ENCODE measurements at places on chromosomes 16 and 17.

DNA sequence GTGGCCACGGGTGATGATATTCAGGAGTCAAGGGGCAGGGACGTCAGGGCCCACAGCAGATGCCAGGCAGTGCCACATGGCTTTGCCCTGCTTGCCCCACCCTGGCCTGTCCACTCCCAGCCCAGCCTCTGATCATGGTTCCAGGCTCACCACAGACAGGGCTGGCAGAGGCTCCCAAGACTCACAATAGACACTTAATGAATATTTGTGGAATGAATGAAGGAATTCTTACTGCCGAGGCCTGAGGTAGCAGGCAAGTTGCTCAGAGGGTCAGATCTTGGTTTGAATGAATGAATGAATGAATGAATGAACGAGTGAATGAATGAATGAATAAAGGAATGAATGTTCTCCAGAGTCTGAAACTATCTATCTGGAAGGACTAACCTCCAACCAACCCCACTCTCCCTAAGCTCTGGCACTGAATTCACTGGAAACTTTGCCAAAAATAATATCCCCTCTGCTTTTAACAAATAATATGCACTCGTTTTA lies 60.9 kb downstream of the RAI1 start:
- DNase-seq: no peak

DNA sequence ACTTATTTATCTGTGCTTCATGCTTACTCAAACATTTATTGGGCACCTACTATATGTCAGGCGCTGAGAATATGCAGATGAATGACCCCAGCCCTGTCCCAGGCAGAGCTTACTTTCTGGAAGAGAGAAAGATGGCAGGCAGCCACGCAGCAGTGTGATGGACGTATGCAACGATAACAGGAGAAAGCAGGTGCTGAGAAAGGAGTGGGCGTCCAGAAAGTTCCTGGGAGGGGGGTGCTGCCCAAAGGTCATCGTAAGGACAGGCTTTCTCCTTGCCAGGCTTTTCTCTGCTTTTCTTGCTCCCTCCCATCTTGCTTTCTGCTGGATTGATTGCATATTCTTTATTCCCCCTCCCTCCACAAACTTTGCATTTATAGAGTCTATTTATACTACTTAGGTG lies 124.5 kb downstream of the GAS7 start:
- no peak for DNase-seq

DNA sequence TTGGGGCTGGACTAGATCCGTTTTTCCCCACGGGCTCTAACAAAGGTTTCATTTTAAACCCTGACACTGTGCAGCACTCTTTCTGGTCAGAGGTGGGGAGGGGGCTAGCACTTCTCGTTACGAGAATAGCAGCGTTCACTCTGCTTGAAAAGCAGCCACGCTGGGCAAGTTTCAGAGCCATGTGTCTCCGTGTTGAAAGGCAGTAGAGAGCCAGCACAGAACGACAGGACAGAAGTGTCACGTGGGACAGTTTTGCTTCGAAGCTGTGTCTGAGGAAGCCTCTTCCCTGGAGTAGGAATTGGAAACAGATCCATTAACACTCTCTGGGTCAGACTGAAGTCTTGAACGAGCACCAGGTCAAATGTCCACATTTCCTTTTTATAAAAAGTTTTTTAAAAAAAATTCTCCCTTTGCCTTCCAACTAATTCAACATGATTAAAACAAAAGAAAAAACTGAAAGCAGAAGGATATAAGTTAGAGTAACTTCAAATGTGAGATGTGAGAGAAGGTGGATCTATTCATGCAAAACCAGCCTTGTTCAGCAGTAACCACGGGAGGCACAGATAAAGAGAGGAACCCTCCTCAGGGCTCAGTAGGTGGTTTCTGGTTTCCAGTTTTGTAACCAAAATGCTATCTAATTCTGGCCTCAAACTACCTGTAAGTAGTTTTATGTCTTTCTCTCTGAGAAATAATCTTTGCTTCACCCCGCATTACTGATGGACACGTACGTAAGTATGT lies 65.0 kb downstream of the SMG6 start:
- DNase-seq: no peak

DNA sequence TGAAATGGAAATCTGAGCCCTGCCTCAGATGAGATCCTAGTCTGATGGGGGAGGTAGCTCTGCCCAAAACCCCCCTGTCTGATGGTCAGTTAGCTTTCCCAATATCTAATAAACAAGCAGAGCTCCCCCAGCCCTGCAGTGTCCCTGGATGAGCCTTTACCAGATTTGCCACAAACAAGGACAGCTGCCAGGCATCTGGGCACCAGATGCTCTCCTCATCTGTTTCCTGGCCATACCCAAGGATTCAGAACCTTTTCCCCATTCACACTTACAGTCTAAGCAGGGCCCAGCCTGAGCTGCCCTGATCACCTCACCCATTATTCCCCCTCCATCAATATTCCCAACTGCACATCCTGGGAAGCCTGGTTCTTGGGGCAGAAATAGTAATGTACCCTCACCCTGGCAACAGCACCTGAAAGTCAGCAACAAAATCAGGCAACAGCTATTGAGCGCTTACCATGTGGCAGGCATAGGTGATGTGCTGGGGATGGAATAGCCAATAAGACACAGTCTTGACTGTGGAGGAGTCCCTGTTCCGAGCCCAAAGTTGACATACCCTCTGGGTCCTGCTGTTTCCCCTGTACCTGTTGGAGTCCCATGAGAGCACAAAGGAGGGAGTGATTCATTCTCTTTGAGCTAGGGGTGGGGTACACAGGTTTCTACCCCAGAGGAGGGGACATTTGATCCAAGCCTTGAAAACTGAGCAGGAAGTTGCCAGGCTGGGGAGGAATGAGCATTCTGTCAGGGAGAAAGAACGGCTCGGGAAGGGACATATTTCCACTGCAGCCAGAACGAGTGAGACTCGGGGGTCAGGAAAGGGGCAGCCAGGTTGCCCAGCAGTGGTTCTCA lies 147.4 kb downstream of the TMEM132E start:
- no peak for DNase-seq

GRCh38 chr16:86931410-86931941 lies 353.1 kb downstream of the FOXL1 start:
- DNase-seq: peak; percentile 15

GRCh38 chr16:6019490-6019991 lies 921.9 kb upstream of the EEF2KMT start:
- DNase-seq: no peak

DNA sequence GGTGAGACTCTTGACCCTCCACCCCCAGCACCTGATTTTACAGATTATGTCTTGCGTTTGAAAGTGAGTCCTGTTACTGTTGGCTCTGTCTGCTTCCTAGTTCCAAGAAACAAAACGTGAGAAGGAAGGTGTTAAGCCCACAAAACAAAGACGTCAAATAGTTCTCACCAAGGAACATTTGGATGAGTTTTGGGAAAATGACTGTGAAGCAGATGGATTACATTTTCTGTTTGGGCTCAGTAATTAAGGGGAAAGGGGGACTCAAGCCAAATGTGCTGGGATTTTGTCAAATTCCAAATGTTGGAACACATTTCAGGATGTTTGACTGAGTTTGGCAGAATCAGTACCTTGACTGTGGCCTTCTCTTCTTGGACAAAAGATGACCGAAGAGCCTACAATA lies 71.2 kb downstream of the PCTP start:
- DNase-seq: no peak

- no peak for DNase-seq
These were observed at the start of gene CCDC102A for GRCh38 chr16:57536306-57537193. Gene CCDC102A (minus strand): TSS chr16:57536571. CDS start chr16:57529177, 7,394 bp downstream.

DNA sequence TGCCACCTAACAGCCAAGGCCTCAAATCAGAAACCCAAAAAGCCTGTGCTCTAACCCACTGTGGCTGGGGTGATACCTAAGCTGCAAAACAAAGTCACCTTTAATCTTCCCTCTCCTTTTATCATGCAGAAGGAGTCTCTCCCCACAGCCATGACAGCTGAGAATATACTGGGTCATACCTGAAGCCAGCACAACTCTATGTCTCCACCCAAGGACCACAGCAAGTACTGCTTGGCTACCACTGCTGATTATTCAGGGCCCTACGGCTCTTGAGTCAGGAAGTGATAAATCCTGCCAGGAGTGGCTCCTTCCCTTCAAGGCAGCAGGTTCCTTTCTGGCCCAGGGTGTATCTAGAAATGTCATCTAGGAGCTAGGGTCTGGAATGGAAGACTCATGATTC lies 151.5 kb upstream of the TOM1L1 start:
- DNase-seq: no peak

- DNase-seq: no peak
These were observed 40.6 kb downstream of the MIS12 start for GRCh38 chr17:5526821-5527598.

- DNase-seq: no peak
These were observed 52.4 kb downstream of the CFDP1 start for GRCh38 chr16:75380870-75381269.

DNA sequence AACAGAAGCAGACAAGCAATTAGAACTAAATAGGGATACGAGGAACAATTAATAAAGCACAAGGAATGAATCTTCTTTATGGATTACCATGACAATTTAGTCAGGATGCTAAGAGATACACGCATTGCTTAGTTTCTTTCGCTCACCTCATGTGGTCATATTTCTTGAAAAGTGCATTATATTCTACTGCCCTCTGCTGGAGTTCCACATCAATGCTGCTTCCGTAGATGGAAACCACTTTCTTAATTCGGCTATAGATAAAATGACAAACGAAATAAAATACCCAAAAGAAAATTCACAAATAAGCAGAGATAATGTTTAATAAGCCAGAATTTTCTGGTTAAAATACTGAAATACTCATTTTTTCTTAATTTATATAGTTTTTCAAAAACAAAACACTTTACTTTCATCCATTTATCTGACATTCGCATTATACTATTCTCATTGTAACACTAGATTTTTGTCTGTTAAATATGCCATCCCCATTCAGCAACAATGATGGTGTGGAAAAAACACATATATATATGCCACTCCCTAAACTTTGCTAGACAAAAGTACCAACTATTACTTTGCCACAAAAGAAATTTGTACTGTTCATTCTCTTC lies 22.0 kb upstream of the PHLPP2 start:
- DNase-seq: peak; percentile 8

- DNase-seq: no peak
These were observed 480.1 kb downstream of the SOX9 start for GRCh38 chr17:72600934-72601333.

DNA sequence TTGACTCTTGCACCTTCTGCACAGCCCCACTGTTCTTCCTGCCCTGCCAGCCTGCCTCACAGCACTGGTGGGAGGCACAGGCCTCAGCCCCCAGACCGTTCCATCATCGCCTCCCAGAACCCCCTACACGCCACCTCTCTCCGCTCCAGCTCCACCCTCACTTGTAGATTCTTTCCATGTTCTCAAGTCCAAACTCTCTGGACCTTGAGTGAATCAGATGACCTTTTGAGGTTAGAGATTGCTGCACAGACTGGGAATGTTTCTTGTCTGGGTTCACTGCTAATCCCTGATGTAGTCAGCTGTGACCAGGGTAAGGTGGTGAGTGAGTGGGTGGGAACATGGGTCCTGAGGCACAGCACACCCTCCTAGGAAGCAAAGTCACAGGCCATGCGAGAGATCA lies 272.4 kb downstream of the IRF8 start:
- no peak for DNase-seq

GRCh38 chr17:65229621-65229995 lies 92.4 kb downstream of the RGS9 start:
- DNase-seq: no peak

DNA sequence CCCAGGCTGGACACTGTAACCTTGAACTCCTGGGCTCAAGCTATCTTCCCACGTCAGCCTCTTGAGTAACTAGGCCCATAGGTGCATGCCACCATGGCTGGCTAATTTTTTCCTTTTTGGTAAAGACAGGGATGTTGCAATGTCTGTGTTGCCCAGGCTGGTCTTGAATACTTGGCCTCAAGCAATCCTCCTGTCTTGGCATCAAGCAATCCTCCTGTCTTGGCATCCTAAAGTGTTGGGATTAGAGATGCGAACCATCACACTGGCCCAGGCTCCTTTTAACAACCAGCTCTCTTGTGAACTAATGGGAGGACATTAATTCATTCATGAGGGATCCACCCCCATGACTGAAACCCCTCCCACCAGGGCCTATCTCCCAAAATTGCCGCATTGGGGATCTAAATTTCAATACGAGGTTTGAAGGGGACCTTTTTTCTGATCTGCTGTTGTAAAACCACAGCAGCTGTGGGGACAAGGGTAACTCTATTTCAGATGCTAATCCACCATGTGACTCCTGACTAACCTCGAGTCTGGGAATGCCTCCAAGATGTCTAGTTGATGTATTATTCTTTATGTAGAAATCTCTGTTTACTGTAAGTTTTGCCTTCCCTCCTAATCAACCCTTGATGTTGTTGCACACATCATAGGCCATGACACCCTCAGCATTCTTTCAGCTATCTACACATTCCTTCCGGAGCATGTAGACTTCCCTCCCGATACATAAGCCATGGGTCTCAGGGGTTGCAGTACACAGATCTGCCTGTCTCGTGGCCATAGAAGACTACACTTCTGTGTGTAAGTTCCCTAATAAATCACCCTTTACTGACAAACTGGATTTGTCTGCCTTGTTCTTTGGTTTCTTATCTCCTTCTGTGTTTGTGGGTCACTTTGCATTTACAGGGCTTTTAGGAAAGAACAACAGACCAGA lies 37.6 kb downstream of the RNF112 start:
- DNase-seq: no peak

DNA sequence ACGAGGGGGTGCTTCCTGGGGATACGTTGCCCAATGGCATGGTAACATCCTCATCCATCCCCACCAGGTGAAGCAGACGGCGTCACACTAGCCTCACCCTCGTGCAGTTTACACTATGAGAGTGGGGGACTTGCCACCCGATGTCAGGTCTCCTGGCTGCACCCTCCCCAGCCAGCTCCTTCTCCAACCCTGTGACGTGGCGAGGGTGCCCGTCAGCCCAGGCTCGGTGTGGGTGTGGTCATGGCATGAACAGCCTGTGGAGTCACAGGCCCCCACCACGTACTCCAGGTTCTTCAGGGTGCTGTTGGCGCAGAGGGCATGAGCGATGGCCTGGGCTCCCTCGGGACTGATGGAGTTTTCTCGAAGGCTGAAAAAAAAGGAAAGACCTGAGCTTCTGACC lies 28.3 kb downstream of the NLRC3 start:
- no peak for DNase-seq

GRCh38 chr16:51666821-51667220 lies 515.8 kb upstream of the SALL1 start:
- peak; percentile 4 for DNase-seq

- DNase-seq: no peak
These were observed 14.4 kb downstream of the GINS2 start for GRCh38 chr16:85674418-85674755.

- DNase-seq: no peak
These were observed 2.7 kb upstream of the CDK5R1 start for GRCh38 chr17:32484041-32484461.

DNA sequence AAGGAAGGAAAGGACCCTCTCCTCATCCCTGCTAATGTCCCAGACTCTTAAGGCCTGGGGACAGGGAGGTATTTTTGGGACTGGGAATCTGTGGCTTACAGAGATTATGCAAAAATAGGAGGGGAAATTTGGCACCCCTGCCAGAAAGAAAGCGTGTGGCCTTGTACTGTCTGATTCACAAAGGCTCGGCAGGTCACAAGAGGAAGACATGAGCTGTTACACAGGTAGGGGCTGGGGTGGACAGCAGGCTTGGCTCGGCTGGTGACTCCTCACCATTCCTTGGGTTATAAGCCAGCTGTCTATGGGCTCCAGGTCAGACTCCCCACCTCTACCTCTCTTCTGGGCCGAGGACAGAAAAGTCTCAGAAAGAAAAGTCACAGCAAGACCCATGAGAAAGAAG lies 20.7 kb upstream of the SREBF1 start:
- no peak for DNase-seq

- no peak for DNase-seq
These were observed 27.6 kb downstream of the CCDC40 start for GRCh38 chr17:80063830-80064585.

- DNase-seq: no peak
These were observed 239.6 kb upstream of the FOXF1 start for GRCh38 chr16:86270696-86271095.
